ENCODE measurements at places on chromosomes 11 and 22. TPM values are rescaled to one million over a fixed set of nuclear protein-coding genes. Genes with fewer than 3 reads are reported as not detected.
A peak's percentile ranks its signal among the peaks of the same experiment; 100 is the strongest.

The LMNTD2 gene
- total RNA-seq = 13.6 TPM

The PRDM11 gene
- total RNA-seq = 8.3 TPM

The C11orf42 gene
- total RNA-seq = not detected

The GAS2 gene
- 1.6 TPM for total RNA-seq

The SMTNL1 gene
- not detected for total RNA-seq

- no peaks in the 10 kb centered on the region for H3K36me3 ChIP-seq
- H3K27me3 ChIP-seq = peaks cover 3% of the 10 kb centered on the region
- no peak overlapping the region for H3K4me3 ChIP-seq
- no peak overlapping the region for H3K27ac ChIP-seq
- H3K4me1 ChIP-seq = no peaks in the 10 kb centered on the region
These were observed 99.6 kb upstream of the RTL6 start for GRCh38 chr22:44597616-44598015.

- H3K4me3 ChIP-seq = no peak overlapping the region
- DNase-seq = no peak
- no peaks in the 10 kb centered on the region for H3K27me3 ChIP-seq
- H3K36me3 ChIP-seq = no peaks in the 10 kb centered on the region
- H3K27ac ChIP-seq = no peak overlapping the region
- no peaks in the 10 kb centered on the region for H3K4me1 ChIP-seq
These were observed 126.1 kb downstream of the NECTIN1 start for GRCh38 chr11:119602745-119603373.

GRCh38 chr11:44282620-44283019 lies 27.3 kb downstream of the ALX4 start:
- no peaks in the 10 kb centered on the region for H3K4me1 ChIP-seq
- no peaks in the 10 kb centered on the region for H3K27me3 ChIP-seq
- no peak overlapping the region for H3K27ac ChIP-seq
- H3K36me3 ChIP-seq = no peaks in the 10 kb centered on the region
- DNase-seq = no peak

- no peak overlapping the region for H3K27ac ChIP-seq
- H3K27me3 ChIP-seq = no peaks in the 10 kb centered on the region
- no peak overlapping the region for H3K4me3 ChIP-seq
- DNase-seq = no peak
- H3K4me1 ChIP-seq = no peaks in the 10 kb centered on the region
These were observed 33.7 kb upstream of the BRSK2 start for GRCh38 chr11:1356007-1356435.

DNA sequence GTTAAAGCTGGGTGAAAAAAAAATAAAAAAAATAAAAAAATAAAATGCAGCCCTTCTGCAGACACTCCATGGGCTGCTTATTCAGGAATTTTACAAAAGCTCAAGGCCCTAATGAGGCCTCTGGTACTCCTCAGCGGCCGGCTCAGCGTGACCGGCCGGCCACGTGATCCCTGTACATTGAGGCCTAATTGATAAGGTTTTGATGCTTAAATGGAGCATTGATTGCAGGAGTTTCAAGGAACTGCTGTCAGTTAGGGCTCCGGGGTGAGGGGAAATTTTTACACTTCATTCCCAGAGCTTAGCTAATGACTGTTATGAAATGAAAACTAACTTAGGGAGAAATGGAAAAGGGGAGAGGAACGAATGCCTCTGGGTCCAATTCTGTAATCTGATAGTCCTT lies 368.8 kb upstream of the KIRREL3 start:
- no peaks in the 10 kb centered on the region for H3K36me3 ChIP-seq
- no peak for DNase-seq
- H3K27ac ChIP-seq = no peak overlapping the region
- no peaks in the 10 kb centered on the region for H3K27me3 ChIP-seq
- no peak overlapping the region for H3K4me3 ChIP-seq

GRCh38 chr11:83156996-83157593 lies at the start of gene PCF11:
TSS of gene PCF11 (plus strand) at chr11:83157131. CDS start at chr11:83157440, 309 bp downstream.
- no peaks in the 10 kb centered on the region for H3K27me3 ChIP-seq
- H3K27ac ChIP-seq = peak within 1 kb of the TSS; percentile 99
- no peak for DNase-seq
- peak within 1 kb of the TSS; percentile 70 for H3K4me3 ChIP-seq

- H3K27ac ChIP-seq = no peak overlapping the region
- H3K4me1 ChIP-seq = no peaks in the 10 kb centered on the region
- no peak for DNase-seq
- H3K4me3 ChIP-seq = no peak overlapping the region
These were observed 4.1 kb upstream of the GAS2L1 start for GRCh38 chr22:29302402-29302680.

GRCh38 chr11:74400606-74401005 lies 2.4 kb upstream of the PGM2L1 start:
- no peaks in the 10 kb centered on the region for H3K4me1 ChIP-seq
- no peak overlapping the region for H3K4me3 ChIP-seq
- H3K27me3 ChIP-seq = no peaks in the 10 kb centered on the region
- no peak overlapping the region for H3K27ac ChIP-seq
- DNase-seq = no peak
- H3K36me3 ChIP-seq = no peaks in the 10 kb centered on the region

DNA sequence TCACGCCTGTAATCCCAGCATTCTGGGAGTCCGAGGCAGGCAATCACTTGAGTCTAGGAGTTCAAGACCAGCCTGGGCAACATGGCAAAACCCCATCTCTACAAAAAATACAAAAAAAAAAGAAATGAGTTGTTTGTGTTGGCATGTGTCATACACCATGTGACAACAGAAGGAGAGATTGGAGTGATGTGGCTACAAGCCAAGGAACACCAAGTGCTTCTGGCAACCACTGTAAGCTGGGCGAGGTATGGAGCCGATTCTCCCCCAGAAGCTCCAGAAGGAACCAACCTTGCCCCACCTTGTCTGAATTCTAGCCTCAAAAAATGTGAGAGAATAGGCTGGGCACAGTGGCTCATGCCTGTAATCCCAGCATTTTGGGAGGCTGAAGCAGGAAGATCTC lies 39.1 kb upstream of the SLC35C1 start:
- H3K27me3 ChIP-seq = no peaks in the 10 kb centered on the region
- no peaks in the 10 kb centered on the region for H3K36me3 ChIP-seq
- DNase-seq = no peak
- no peaks in the 10 kb centered on the region for H3K4me1 ChIP-seq
- no peak overlapping the region for H3K27ac ChIP-seq

- no peaks in the 10 kb centered on the region for H3K27me3 ChIP-seq
- H3K4me1 ChIP-seq = no peaks in the 10 kb centered on the region
- no peak for DNase-seq
- H3K4me3 ChIP-seq = peak overlapping the region; percentile 35
- H3K27ac ChIP-seq = peak overlapping the region; percentile 84
These were observed 1.6 kb downstream of the CASP1 start for GRCh38 chr11:105033343-105033742.

DNA sequence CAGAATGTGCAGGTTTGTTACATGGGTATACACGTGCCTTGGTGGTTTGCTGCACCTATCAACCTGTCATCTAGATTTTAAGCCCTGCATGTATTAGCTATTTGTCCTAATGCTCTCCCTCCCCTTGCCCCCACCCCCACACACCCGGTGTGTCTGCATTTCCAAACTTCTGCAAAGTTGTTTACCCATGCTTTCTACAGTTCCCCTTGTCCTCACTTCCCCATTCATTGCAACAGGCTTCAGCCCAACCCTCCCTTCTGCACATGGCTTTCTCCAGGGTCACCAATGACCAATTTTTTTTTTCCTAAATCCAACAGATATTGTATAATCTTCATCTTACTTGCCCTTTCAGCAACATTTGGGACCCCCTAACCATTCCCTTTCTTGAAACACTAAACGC lies 32.0 kb upstream of the NUP50 start:
- H3K36me3 ChIP-seq = peaks cover 6% of the 10 kb centered on the region
- no peaks in the 10 kb centered on the region for H3K4me1 ChIP-seq
- peak; percentile 22 for DNase-seq
- H3K4me3 ChIP-seq = no peak overlapping the region
- no peaks in the 10 kb centered on the region for H3K27me3 ChIP-seq
- no peak overlapping the region for H3K27ac ChIP-seq

- H3K27me3 ChIP-seq = no peaks in the 10 kb centered on the region
- peak overlapping the region; percentile 42 for H3K27ac ChIP-seq
- no peaks in the 10 kb centered on the region for H3K4me1 ChIP-seq
- H3K4me3 ChIP-seq = no peak overlapping the region
- H3K36me3 ChIP-seq = no peaks in the 10 kb centered on the region
These were observed 30.0 kb downstream of the MAPK1 start for GRCh38 chr22:21837248-21837979.

DNA sequence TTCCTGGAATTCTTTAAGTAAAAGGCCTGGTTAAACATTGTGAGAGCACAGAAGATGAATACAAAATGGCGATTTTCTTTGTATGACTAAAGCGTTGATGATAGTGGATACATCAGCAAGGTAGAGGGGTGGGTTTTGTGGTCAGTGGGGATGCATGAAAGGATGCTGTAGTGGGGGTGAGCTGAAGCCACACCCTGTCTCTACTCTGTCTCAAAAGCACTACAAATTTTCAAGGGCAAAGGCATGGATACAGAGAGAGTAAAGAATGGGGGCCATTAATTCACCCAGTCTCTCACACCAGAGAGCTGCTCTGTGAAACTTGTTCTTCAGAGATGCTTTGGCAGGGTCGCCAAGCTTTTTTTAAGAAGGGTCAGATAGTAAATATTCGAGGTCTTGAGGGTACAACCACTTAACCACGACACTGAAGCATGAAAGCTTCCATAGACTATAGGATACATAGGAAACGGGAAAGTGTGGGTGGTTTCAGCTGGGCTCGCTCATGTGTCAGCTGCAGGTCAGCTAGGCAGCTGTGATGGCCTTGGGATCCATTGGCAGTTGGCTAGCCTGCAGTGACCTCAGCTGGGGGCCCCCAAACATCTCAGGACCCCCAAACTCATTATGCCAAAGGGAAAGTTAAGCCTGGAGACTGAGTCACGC lies 8.3 kb downstream of the TMEM138 start:
- DNase-seq = no peak
- no peaks in the 10 kb centered on the region for H3K27me3 ChIP-seq
- H3K4me3 ChIP-seq = no peak overlapping the region

DNA sequence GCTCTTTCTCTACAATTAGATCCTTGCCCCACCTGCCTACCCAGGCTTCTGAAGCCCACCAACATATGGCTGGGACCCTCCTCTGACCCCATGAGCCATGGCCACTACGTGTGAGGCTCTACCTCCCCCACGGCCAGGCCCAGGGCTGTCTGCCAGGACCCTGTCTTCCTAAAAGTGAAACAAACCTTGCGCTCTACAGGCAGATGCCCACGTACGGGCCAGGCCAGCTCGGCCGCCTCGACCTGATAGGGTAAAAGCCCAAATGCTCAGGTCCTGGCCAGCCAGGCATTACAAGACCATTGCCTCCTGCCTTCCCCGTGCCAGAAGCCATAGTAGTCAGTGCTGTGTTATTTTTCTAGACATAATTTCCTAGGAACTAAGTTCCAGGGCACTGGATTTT lies 1496.4 kb downstream of the BRD1 start:
- H3K36me3 ChIP-seq = no peaks in the 10 kb centered on the region
- H3K27me3 ChIP-seq = no peaks in the 10 kb centered on the region
- no peak for DNase-seq
- H3K4me3 ChIP-seq = no peak overlapping the region
- H3K27ac ChIP-seq = no peak overlapping the region
- H3K4me1 ChIP-seq = no peaks in the 10 kb centered on the region

DNA sequence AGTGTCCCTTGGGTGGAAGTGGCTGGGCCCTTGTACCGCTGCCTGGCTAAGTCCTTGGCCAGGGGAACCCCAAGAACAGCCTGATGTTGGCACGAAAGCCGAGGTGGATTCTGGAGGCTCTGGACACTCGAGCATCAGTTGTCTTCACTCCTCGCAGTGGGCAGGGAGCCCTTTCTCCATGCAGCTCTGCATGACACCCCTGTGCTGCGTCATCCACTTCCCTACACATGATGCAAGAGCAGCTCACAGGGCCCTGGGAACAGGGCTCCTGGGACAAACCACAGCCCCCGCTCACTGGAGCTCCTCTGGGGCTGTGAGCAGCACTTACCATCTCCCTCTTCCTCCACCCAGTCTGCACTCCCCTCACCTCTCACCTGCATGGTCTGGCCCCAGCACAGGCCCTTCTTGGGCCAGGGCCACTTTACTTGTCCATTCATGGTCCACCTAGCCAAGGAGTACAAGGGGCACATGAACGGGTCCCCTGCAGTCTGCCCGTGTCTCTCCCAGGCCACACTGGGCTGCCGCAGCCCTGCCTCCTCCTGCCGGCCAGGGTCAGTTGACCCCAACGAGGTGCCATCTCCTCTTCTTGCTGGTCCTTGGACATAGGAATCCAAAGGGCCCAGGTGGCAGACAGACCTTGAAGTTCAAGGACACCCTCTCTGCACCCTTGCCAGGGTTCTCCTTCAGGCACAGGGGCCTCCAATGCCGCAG lies 66.5 kb downstream of the IGF2 start:
- H3K4me1 ChIP-seq = no peaks in the 10 kb centered on the region
- no peaks in the 10 kb centered on the region for H3K36me3 ChIP-seq
- no peaks in the 10 kb centered on the region for H3K27me3 ChIP-seq
- no peak overlapping the region for H3K27ac ChIP-seq
- DNase-seq = no peak
- no peak overlapping the region for H3K4me3 ChIP-seq

DNA sequence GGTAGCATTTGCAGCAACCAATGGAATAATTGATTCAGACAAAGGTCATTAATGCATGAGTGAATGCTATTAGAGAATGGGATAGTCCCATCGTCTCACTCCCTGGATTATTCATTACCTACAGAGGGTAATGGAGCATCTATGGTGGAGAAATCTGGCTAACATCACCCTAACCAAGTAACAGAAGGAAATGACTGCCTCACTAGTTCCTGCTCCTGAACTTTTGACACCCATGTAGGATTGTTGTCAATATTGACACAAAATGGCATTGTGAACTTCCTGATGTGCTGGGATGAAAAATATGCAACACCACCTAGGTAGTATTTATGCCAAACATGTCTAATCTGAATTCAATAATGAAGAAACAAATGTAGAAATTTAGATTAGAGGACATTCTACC lies 44.0 kb upstream of the KIRREL3 start:
- no peaks in the 10 kb centered on the region for H3K4me1 ChIP-seq
- no peak overlapping the region for H3K27ac ChIP-seq
- DNase-seq = no peak
- no peaks in the 10 kb centered on the region for H3K27me3 ChIP-seq
- H3K36me3 ChIP-seq = no peaks in the 10 kb centered on the region

DNA sequence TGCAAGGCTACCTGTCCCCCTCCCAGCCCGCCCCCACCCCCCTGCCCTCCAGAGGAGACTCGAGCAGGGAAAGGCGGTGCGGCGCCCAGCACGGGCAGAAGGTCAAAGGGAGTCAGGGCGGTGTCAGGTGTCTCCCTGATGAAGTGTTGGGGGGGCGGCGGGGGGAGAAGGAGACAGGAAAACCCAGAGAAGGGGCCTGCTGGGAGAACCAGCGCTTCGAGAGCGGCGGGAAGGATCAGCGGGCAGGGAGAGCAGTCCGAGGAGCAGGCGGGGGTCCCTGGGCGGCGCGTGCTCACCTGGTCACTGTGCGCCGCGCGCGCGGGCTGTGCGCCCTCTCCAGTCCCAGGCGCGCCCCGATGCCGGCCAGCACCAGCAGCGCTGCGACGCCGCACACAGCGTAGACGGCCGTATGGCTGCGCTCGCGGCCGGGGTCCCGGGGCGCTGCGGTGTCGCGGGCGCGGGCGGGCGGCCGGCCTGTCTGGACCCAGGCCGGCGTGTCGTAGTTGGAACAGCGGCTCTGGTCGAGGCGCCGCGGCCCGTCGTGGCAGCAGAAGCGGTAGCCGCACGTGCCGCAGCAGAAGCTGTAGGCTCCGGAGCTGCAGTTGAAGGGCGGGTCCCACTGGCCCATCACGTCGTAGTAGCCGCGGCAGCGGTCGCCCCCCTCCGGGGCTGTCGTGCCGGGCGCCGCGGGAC lies 886 bp downstream of the SHISA8 start:
- H3K4me3 ChIP-seq = no peak overlapping the region
- H3K36me3 ChIP-seq = no peaks in the 10 kb centered on the region
- H3K27ac ChIP-seq = no peak overlapping the region
- peaks cover 79% of the 10 kb centered on the region for H3K27me3 ChIP-seq

- peaks cover 7% of the 10 kb centered on the region for H3K4me1 ChIP-seq
- H3K36me3 ChIP-seq = peaks cover under 1% of the 10 kb centered on the region
- DNase-seq = no peak
- H3K27me3 ChIP-seq = no peaks in the 10 kb centered on the region
These were observed 3.6 kb upstream of the KAT5 start for GRCh38 chr11:65708451-65708850.
